ENCODE measurements at places on chromosomes 3 and 15.

DNA sequence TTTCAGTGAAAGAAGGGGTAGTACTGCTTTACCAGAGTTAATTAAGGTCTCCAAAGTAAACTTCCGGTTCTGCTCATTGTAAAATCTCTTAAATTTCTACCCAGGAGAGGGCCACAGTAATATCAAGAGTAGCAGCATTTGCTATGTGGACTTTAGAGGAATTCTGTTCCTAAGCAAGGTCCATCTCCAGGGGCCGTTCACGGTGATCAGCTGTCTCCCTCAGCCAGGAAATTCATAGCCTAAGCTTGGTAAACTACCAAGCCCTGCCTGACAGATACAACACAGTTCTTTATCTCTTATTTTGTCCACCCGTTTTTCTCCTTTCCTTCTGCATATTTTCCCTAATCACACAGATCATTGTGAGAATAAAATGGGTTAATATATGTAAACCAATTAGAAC is 2.3 kb downstream of the DUT start:
- no peak for DNase-seq

GRCh38 chr3:46024131-46024530 is 3.2 kb downstream of the XCR1 start:
- DNase-seq = no peak

DNA sequence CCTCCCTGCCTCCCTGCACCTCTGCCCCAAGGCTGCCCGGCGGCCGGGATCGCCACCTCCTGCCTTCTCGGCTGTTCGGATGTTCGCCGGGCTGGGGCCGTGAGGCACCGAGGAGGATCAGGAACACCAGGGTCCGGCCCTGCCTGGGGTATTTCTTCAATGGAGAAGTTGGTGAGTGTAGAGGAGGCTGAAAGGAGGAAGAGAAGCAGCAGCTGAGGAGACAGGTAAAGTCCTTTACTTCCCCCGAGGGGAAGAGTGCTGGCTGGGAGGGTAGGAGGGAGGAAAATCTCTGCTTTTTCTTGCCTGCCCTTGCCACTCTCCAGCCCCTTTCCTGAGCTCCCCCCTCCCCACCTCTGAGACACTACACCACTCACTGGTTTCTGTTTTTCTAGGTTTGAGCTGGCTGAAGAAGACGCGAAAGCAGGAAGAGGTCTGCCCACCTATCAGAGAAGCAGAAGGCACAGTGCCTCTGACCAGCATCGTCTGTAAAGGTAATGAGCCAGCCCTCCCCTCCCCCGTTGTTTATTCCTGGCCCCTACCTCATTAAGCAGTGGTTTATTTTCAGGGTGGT is 519 bp downstream of the ASB7 start:
- no peak for DNase-seq

GRCh38 chr15:35980719-35981118 is 434.8 kb upstream of the DPH6 start:
- DNase-seq = no peak

GRCh38 chr15:78930577-78931388 is 14.1 kb downstream of the CTSH start:
- no peak for DNase-seq

- DNase-seq = no peak
Measured at GRCh38 chr15:80638553-80639167, 56.5 kb upstream of the ABHD17C start.

- no peak for DNase-seq
Measured at GRCh38 chr3:38843898-38844297, 27.9 kb upstream of the SCN10A start.

- no peak for DNase-seq
Measured at GRCh38 chr3:174951034-174951433, 91.9 kb downstream of the NAALADL2 start.

GRCh38 chr3:142963234-142963515 is 299 bp downstream of the PAQR9 start:
- DNase-seq = no peak

DNA sequence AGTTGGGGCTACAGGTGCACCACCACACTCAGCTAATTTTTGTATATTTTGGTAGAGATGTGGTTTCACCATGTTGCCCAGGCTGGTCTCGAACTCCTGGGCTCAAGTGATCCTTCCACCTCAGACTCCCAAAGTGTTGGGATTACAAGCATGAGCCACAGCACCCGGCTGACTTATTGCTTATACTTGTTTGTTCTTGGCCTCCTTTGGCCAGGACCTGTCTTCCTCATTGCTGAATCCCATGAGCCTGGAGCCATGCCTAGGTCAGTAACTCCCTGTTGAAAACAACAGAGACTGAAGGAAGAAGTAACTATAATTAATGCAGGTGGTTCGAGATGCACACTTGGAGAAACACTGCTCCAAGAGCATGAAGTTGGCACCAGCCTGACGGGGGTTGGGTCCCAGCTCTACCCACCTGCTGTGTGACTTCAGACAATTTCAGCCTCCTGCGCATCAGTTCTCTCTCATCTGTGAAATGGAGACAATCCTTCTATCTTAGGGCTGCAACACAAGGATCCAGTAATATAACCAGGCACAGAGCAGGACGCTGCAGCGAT is 38.9 kb downstream of the CPN2 start:
- DNase-seq = no peak

DNA sequence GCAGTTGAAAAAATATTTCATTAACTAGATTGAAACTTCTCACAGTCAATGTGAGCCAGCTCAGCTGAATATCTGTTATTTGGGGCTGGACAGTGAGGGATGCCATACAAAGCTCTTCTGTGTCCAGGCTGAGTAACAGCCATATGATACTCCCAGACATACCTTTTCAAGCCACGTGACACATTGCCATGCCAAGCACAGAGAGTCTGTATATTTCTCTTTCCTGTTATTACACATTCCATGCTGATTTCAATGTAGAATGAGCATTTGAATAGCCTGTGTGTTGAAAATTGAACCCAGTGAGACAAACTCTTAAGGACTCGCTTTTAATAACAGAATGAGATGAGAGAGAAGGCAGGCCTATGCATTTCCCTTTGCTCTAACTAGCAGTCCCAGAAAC is 334.7 kb upstream of the RASGRP1 start:
- no peak for DNase-seq

GRCh38 chr15:68055224-68055705 is 1.1 kb downstream of the PIAS1 start:
- DNase-seq = no peak

DNA sequence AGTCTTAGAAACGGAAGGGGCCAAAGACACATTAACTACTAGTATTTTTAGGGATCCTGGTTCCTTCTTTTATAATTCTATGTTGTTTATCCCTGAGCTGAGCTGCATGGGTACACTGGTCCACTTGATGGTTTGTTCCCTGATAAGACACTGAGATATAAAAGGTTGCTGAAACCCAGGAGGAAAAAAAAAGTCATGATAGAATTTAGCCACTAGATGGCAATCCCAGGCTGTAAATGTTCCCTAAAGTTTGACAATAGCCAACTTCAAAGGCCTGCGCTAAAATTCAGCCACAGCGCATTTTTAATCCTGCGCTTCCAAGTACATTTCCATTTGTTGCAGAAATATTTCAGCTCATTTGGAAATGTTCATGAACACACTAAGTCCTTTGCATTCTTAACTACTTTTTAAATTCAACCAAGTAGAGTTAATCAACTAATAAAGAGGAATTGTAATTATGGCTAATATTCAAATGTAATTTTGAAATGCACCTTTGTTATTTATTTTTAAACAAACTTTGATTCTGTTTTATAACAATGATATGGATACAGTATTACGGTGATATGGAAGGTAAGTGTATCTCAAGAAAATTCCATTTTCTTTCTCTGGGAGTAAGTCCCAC is 249.3 kb upstream of the FEZF2 start:
- no peak for DNase-seq

- no peak for DNase-seq
Measured at GRCh38 chr15:55884223-55884622, 109.2 kb downstream of the NEDD4 start.

- DNase-seq = no peak
Measured at GRCh38 chr3:193962986-193963685, 172.8 kb upstream of the HES1 start.

DNA sequence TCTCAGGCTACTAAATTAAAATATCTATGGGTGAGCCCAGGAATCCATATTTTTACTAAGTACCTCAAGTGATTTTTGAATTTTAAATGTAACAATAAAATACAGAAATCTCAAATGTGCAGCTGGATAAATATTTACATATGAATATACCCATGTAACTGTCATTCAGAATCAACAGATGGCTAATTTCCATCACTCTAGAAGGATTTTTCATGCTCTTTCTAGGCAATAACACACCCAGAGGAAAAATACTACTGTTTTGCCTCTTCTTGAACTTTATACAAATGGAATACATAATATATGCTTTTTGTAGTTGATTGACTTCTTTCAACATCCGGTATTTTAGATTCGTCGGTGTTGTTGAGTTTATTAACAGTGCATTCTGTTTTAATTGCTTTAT is 601.3 kb upstream of the NECTIN3 start:
- DNase-seq = no peak

DNA sequence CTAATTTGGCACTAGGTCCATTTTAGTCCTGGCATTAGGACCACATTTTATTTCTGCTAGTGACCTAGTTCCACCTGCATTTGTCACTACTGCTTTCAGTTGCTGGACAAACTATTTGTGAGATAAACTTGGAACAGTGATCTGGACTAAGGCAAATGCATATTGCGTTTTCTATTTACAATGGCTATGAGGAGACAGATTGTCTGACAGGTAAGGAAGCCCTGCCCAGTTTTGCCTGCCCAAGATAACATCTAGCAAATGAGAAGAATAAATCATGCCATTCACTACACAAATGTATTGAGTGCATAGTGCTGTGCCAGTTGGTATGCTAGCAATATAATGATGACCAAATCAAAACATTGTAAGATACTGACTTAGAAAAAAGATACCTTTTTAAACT is 245.7 kb downstream of the GRM7 start:
- DNase-seq = no peak

DNA sequence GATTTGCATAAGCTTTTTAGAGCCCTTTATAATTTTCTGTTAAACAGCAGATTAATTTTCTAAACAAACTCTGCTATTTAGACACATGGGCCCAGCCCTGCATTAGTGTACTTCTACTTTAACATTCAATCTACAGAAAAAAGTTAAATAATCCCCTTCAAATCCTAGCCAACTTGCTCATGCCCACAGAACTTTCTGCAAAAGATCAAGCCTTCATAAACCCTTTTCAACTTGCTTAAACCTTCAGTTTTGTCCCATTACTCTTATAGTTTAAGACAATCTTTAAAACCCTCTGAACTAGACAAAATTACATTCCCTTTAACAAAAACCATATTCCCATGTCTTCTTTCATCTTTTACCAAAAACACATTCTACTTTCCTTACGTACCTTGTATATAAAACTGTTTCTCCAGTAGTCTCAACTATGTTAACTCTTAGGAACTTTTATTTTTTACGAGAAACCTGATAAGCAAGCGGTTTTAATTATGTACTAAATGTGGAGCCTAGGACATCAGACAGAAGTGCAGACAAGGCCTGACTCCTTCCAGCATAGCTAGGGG is 25.2 kb upstream of the ADGRG7 start:
- no peak for DNase-seq

DNA sequence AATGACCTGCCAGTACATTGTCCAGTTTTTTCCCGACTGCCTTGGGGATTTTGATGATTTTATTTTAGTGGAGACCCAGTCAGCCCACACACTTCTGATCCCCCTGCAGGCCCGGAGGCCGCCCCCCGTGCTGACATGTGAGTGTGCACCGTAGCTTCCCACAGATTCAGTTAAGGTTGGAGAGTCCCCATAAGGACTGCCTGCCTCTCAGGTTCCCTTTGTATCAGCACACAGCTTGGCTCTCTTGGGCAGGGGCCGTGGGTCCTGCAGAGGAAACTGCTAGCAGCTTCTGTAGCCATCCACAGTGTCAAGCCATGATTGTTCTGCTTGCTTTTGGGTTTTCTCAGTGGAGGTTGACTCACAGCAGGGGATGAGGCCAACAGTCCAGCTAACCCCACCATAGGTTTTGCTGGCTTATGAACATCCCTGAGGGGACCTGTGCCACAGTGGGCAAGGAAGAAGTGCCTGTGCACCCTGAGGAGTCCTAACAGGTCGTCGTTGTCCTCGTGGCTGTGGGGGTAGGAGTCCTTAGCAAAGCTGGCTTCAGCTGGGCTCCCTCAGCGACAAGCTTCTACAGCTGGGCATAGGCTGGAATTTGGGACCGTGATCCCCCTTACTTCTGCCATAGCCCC is 46.4 kb downstream of the DLEC1 start:
- DNase-seq = no peak

DNA sequence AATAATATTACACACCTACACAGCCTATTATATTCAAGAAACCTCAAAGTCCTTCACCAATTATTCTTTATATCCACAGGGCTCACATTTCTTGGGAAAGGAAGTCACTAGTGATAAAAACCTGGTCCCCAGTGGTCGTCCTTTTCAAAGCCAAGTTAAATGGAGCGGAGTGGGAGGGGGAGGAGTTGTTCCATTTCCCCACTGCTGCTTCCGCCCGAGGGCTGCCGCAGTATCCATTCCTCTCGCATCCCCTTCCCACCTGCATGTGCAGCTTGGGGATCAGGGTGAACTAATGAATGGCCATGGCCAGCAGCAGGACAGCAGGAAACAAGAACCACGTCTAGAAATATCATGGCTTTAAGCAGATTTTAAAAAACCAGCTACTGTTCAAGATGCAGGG is 76.4 kb upstream of the SEMA6D start:
- no peak for DNase-seq

GRCh38 chr3:177131927-177132636 is 65.2 kb downstream of the TBL1XR1 start:
- no peak for DNase-seq

GRCh38 chr3:14897266-14897665 is 50.1 kb upstream of the NR2C2 start:
- DNase-seq = no peak

- no peak for DNase-seq
Measured at GRCh38 chr3:62011666-62012065, 361.7 kb downstream of the FEZF2 start.

All from SIG-M5 (cell line).